SIG-M5 (cell line): ENCODE measurements at places on chromosomes 12 and 14.
A peak's percentile ranks its signal among the peaks of the same experiment; 100 is the strongest.

GRCh38 chr14:100307766-100308426 lies 1.7 kb upstream of the SLC25A29 start:
- no peak for DNase-seq

- no peak for DNase-seq
Measured at GRCh38 chr12:75130811-75131210, 78.8 kb downstream of the KCNC2 start.

- no peak for DNase-seq
Measured at GRCh38 chr12:82659343-82660207, 27.1 kb upstream of the TMTC2 start.

DNA sequence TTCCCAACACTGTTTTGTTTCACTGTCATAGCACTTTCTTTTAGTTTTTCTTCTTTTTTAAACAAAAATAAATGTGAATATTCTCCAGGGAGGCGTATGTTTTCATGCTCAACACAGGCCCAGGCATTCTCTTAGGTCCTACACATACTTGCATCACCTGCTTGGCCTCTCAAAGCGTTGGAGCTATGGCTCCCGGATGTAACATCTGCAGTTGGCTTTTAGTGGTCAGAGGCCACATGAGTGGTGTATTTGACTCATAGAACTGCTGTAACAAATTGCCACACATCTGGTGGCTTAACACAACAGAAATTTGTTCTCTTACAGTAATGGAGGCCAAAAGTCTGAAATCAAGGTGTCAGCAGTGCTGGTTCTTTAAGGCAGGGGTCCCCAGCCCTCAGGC lies 44.6 kb upstream of the VRK1 start:
- DNase-seq, result peak; percentile 32

DNA sequence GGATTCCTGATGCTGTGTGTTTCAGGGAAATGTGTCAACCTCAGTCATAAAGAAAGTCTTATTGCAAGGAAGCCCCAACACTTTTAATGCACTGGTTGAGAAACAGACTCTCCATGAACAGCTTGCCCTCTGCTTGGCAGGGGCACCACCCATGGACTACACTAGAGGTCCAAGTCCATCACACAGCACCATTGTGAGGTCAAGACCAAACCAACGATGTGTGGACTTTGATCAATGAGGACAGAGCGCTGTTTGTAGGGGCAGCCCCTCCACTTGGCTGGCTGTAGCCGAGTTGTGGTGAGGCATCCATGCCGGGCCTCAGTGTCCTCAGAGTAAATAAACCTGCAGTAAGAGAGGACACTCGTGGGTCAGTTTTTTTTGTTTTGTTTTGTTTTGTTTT lies 29.8 kb downstream of the ZFYVE21 start:
- no peak for DNase-seq

GRCh38 chr12:114166362-114166761 lies 200.2 kb upstream of the RBM19 start:
- no peak for DNase-seq

DNA sequence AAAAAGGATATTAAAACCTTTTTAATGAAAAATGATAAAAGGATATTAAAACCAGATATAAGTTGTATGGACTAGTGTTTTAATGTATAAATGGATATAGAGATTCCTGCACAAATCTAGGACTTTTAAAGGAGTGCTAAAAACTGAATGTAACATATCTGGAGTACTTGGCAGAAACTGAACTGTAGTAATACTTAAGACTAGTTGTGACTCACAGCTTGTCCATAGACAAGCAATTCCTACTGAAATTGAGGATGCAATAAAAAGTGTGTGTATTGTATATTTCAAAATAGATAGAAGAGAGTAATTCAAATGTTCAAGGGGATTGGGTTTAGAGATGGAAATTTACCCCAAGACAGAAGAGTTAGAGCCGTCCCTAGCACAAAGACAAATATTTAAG lies 59.6 kb downstream of the FBXO33 start:
- DNase-seq, result no peak

DNA sequence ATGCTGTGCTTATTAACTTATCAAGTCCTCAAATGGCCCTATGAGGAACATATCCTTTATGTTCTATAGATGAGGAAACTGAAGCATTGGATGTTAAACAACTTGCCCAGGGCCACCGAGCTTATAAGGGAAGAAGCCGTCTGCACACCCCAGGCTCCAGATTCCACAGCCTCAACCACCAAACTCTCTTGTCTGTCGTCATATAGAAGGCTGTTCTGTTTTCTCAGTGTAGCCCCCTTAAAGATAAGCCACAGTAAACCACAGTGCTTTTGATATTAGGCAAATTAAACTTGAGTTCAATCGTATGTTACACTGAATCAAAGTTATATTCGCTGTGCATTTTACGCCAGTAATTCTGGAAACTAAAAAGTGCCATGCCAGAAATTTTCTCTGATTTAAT lies 116.7 kb downstream of the PRKCH start:
- no peak for DNase-seq

- no peak for DNase-seq
Measured at GRCh38 chr12:63351370-63351769, 200.4 kb upstream of the AVPR1A start.

GRCh38 chr12:91264178-91264577 lies 81.6 kb upstream of the DCN start:
- no peak for DNase-seq

DNA sequence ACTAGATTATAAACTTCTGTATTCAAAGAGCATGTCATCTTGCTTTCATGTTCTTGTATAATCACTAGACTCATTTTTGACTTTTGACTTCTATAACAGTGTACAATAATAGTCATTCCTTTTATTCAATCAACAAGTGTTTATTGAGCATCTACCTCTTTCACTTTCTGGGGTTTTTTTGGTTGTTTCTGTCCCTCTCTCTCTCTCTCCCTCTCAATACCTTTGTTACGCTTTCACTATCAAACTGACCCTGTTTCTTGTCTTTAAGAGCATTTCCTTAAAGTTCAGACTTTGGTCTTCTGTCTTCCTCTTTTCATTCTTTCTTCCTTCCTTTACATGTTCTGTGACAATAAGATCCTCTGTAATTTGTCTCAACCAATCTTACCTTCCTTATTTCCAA lies 49.5 kb downstream of the GPR137C start:
- DNase-seq, result no peak

DNA sequence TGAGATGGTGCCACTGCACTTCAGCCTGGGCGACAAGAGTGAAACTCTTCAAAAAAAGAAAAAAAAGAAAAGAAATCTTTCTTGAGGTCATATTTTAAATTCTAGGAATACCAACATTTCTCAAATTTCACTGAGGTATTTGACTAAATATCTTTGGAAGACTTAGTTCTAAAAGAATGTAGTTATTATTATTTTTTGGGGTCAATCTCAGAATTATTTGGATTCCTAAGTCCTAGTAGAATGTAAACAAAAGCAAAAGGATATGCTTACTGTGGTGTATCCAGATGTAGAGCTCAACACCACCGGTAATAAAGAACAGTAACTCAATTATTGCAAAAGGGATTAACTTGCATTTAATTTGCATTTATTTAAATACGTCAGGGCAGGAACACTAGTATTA lies 25.0 kb downstream of the PRICKLE1 start:
- no peak for DNase-seq

GRCh38 chr14:43778937-43779639 lies 728.0 kb downstream of the FSCB start:
- DNase-seq, result no peak

- DNase-seq, result no peak
Measured at GRCh38 chr12:131620520-131620919, 90.4 kb upstream of the SFSWAP start.

GRCh38 chr14:68964300-68965093 lies 14.6 kb downstream of the ACTN1 start:
- DNase-seq, result no peak

DNA sequence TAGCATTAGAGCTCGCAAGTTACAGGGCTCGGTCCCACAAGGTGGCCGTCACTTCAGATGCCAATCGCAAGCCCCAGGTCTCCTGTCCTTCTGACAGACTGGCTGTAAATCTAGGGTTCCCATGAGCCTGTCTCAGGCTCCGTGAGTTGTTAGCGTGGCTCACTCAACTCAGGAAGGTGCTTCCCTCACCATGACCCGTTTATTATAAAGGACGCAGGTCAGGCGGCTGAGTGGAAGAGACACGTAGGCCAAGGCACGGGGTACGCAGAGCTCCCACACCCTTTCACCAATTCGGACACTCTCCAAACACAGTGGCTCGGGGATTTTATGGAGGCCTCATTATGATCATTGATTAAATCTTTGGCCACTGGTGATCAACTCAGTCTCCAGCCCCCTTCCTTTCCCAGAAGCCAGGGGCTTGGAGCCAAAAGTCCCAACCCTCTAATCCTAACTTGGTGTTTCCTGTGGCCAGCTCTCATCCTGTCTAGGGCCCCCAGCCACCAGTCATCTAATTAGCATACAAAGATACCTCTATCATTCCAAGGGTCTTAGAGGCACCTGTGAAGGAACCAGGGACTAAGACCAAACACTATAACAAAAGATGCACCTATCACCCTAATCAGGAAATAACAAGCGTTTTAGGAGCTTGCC lies 25.8 kb upstream of the LRTM2 start:
- no peak for DNase-seq

GRCh38 chr12:113735131-113735530 lies 231.0 kb downstream of the RBM19 start:
- DNase-seq, result no peak

- no peak for DNase-seq
Measured at GRCh38 chr14:85088192-85088591, 441.8 kb upstream of the FLRT2 start.

DNA sequence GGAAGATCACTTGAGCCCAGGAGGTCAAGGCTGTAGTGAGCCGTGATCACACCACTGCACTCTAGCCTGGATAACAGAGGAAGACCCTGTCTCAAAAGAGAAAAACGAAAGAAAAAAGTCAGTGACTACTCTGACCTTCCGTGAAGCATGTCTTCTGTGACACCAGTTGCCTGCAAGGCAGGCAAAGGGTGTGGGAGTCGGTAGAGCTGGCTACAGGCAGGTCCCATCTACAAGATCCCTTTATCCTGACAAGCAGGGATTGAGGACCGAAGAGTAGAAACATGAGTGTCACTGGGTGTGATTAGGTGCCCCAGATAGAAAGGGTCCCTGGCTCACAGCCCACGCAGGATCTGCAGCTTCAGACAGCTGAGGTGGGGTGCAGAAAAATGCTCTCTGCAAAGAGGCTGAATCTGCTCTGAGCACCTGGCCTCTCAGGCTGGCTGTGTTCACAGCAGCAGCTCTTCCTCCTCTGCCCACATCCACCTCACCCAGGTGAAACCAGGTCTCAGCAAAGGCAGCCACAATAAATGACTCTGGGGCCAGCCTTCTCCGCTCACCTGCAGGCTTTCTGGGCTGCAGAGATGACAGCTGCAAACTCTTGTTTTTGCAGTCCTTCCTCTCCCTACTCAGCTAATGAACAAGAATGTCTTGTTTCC lies 28.6 kb upstream of the HSP90B1 start:
- no peak for DNase-seq

GRCh38 chr12:118581371-118581770 lies 205.0 kb downstream of the SUDS3 start:
- DNase-seq, result no peak

DNA sequence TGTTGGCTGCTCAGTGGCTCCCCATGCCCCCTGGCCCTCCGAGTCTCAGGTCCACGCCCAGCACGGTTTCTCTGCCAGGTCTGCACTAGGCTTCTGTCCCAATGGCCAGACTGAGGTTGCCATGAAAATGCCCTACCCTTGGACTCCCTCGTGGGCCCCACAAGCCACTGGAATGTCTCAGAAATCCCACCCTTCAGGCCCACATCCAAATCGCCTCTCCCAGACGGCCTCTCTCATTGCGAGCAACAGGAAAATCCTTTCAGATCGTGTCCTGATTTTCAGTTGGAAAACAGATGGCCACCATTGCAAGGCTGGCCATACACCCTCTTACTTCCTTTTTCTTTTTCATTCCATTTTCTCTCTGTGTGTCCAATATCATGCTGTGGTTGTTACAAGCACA lies 77.3 kb downstream of the IRF2BPL start:
- no peak for DNase-seq

- no peak for DNase-seq
Measured at GRCh38 chr12:52847335-52848102, 1.3 kb downstream of the KRT78 start.

DNA sequence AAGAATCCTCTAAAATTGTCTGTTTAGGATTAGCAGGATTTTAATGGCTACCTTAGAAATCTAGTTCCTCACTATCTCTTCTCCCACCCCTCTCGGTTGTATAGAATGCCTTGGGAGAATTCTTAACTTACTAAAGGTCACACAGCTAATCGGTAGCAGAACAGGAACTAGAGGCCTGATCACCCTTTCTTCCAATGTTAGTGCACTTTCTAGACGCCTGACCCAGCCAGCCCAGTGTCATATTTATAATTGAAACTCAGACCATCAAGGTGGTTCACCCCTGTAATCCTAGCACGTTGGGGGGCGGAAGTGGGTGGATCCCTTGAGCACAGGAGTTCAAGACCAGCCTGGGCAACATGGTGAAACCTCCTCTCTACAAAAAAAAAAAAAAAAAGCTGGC lies 1.7 kb downstream of the TIGAR start:
- DNase-seq, result no peak

DNA sequence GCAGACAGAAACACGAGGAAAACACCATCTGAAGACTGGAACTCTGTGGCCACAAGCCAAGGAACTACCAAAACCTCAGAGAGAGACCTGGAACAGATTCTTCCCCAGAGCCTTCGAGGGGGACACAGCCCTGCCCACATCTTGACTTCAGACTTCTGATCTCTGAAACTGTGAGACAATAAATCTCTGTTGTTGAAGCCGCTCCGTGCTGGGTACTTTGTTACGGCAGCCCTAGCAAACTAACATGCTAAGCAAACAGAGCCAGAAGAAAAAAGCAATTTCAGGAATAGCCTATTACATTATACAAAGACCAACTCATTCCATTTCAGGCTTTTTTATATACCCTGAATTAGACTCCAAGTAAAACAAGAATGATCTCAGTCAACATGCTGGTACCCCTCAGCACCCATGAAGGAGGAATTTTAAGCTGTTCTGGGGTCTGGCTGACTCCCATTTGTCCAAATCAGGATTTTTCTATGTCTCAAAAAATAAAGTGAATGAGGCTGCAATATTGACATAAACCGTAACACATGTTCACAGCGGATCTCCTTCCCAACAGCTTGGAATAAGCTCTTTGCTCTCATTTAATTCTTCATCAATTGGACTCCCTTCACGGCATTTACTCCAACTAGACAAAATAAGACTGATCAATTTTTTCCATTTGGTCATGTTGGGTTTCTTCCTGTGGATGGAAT lies 190.1 kb downstream of the FOXN3 start:
- DNase-seq, result no peak

- no peak for DNase-seq
Measured at GRCh38 chr12:42571327-42572009, 18.1 kb downstream of the PRICKLE1 start.

- no peak for DNase-seq
Measured at GRCh38 chr12:111384596-111384995, 15.7 kb upstream of the PHETA1 start.

GRCh38 chr12:88092771-88093170 lies 49.1 kb downstream of the CEP290 start:
- DNase-seq, result no peak

GRCh38 chr12:3523058-3523457 lies 32.1 kb downstream of the PRMT8 start:
- no peak for DNase-seq
